ENCODE measurements at places on chromosomes 5 and 9.
A peak's percentile ranks its signal among the peaks of the same experiment; 100 is the strongest.

DNA sequence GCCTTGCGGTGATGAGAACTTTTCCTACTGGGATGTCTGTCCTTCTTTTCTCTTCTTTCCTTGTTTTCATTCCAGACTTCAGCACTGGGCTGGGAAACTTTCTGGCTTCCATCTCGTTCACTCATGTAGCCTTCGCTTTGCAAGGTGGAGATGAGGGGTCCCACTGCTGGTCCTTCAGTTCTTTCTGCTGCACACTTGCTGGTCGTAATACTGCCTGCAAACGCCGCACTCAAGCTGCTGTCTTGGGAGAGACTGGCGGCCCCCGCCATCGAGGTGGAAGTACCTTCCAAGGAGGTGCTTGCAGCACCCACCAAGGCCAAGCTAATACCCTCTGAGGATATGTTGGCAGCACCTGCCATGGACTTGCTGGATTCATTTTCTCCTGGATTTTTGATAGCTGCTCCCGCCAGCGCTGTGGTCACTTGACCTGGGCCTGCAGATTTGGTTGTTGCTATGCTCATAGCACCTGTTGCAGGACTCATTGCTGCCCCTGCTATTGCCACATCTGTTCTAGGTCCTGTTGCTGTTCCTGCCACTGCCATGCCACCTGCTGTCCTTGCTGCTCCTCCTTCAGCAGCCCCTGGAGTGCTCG is 3.0 kb downstream of the GARIN3 start:
- no peak for DNase-seq

- no peak for DNase-seq
Measured at GRCh38 chr9:126157826-126158587, 168.6 kb upstream of the MVB12B start.

GRCh38 chr9:76642701-76643209 is 121.5 kb upstream of the PCA3 start:
- DNase-seq = no peak

DNA sequence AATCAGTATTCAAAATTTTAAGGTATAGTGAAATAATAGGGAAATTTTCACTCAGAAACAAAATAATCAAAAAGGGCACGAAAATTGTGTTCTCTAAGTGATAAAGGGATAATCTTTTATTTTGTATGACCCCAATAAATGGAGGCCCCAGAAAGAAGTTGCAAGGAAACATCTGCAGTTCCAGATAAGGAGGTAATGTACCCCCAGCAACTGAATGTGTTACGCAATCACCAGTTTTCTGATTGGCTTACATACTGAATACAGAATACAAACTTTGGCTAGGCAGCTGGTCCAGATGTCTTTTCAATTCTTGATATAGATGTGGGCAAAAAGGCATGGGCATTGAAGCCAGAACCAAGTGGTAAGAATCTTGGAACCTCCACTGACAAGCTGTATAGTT is 1.7 kb upstream of the TOPORS start:
- DNase-seq = no peak

GRCh38 chr5:76664079-76664478 is 40.9 kb upstream of the F2RL2 start:
- DNase-seq = no peak

DNA sequence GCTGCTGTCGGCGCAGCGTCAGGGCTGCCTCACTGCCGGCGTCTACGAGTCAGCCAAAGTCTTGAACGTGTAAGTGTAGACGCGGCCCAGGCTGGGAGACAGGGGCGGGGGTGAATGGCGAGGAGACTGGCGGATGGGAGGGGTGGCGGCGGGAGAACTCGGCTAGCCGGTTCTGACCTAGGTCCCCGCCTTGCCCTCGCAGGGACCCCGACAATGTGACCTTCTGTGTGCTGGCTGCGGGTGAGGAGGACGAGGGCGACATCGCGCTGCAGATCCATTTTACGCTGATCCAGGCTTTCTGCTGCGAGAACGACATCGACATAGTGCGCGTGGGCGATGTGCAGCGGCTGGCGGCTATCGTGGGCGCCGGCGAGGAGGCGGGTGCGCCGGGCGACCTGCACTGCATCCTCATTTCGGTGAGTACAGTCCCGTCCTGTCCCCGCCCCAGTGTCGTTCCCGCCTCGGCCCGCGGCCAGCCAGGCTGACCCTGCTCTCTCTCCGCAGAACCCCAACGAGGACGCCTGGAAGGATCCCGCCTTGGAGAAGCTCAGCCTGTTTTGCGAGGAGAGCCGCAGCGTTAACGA is 745 bp downstream of the GADD45G start:
- peak; percentile 31 for DNase-seq

GRCh38 chr9:105475302-105475701 is 27.5 kb downstream of the FSD1L start:
- peak; percentile 61 for DNase-seq

GRCh38 chr5:154559398-154560276 is 81.6 kb upstream of the HAND1 start:
- no peak for DNase-seq

- DNase-seq = no peak
Measured at GRCh38 chr9:134683714-134684374, 42.2 kb downstream of the COL5A1 start.

DNA sequence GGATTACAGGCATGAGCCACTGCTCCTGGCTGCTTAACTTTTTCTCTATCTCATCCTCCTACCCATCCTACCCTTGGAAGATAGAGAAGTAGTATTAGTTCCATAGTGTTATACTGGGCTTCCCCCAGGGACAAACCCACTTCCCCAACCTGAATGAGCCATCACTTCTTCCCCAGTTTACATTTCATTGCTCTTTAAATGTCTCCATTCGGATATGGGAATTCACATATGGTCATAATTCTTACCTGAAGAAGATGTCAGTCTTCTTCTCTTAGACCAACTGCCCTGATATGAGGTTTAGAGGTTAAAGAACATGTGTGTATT is 1.9 kb downstream of the CD274 start:
- DNase-seq = no peak

- no peak for DNase-seq
Measured at GRCh38 chr5:66616520-66617225, 20.5 kb downstream of the MAST4 start.

- DNase-seq = no peak
Measured at GRCh38 chr5:168481330-168481788, 4.9 kb upstream of the RARS1 start.

GRCh38 chr5:96157077-96157780 is 195.6 kb upstream of the ELL2 start:
- DNase-seq = no peak
